ENCODE measurements at places on chromosomes 6 and 20.

- DNase-seq: no peak
These were observed 241.5 kb upstream of the RNF24 start for GRCh38 chr20:4256874-4257273.

GRCh38 chr6:18412068-18412467, 24.9 kb downstream of the RNF144B start:
- DNase-seq: no peak

GRCh38 chr6:117613920-117614560, 11.7 kb upstream of the GOPC start:
- DNase-seq: no peak

- no peak for DNase-seq
These were observed 182.7 kb downstream of the TAF4 start for GRCh38 chr20:61882716-61883615.

DNA sequence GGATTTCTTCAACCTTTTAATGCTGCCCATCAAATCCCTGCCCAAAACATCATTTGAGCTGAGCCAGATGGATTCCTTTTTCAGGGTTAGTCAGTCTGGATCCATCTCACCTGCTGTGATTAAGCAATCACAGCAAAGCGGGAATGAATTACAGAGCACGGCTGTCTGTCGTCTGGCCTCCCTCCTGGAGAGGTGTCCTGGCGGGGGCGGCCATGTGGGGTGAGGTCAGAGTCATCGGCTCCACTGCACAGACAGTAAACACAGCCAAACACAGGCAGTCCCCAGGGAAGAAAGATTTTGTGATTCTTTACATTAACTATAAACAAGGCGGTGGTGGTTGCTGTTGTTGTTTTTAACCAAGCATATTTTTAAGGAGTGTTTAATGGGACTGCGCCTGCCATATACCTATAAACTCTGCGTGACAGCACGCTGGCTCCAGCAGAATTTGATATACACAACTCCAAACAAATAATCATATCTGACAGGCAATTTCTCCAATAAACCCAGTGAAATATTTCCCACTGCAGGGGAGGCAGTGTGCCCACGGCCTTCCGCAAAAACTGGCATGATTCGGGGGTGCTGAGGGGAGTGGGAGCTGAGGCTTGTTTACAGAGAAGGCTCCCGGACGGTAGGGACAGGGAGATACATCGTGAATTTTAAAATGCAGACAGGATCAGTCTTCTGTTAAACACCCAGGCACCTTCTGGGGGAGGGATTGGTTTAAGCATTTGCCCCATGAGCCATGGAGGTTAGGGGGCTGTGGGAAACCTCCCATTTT, 232.0 kb upstream of the PMEPA1 start:
- no peak for DNase-seq

DNA sequence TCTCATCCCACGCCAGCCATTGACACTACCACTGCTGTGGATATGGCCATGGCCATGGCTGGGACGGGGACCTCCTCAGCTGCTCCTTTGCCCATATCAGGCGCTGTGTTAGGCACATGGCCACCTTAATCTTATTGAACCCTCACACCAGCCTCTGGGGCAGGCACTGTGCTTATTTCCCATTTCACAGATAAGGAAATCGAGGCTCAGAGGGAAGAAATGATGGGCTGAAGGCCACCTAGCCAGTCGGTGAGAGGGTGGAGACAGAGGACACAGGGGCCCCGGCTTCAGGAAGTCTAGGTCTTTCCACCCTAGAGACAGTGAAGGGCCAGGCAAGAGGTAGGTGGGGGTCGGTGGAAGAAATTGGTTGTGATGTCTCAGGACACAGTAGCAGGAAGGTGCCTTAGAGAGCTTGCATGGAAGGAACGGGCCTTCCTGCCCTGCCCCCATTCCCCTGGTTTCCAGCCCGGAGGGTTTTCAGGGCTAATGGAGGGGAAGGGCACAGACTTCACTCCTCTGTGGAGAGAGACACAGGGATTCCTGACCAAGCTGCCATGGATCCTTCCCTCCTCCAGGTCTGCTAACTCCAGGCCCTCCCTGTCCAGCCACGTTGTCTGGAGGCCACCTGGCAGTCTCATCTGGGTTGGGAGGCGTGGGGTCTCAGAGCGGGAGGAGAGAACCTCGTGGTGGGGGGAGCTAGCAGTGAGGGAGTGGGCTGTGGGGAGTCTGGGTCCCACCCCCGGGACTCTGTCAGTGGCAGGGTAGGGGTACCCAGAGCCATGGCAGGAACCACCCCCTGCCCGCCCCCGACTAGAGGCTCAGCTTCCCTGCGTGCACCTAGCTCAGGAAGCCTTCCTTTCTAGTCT, 120.4 kb downstream of the VEGFA start:
- DNase-seq: no peak

- DNase-seq: no peak
These were observed 18.2 kb downstream of the FOXF2 start for GRCh38 chr6:1407499-1407990.

- peak; percentile 26 for DNase-seq
These were observed 46.1 kb downstream of the CHD6 start for GRCh38 chr20:41572010-41572572.

DNA sequence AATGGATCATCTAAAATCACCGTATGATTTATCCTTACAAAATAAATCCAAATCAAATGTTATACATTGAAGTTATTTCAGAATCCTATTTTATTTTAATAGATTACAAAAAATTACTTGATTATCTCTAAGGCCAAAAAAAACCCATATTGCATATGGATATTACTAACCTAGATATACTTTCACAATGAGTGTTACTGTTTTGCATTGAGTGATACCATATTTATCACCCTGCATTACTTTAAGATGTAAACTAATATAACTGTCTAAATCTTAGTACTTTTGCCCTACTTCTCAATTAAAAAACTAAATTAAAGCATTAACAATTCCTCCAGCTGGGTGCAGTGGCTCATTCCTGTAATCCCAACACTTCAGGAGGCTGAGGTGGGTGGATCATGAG, 11.1 kb downstream of the PPIL4 start:
- no peak for DNase-seq

- DNase-seq: no peak
These were observed 20.7 kb upstream of the ASIP start for GRCh38 chr20:34220561-34220960.

DNA sequence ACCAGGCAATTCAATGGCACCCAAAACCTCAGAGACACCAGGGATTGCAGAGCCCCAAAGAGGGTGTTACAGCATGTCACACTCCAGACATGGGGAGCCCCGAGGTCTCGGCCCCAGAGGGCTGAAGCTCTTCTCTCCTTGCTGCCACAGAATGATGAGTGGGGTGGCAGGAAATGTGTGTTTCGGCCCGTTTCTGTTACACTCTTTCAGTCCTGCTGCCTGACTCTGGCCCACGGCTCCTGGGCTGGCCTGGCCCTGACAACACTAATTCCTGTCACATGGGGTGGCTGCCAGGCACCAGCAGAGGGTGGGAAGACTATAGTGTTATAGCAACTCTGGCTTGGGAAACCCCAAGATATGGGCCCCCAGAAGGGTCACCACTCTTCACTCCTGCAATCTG, 183.6 kb downstream of the KHDRBS2 start:
- no peak for DNase-seq

DNA sequence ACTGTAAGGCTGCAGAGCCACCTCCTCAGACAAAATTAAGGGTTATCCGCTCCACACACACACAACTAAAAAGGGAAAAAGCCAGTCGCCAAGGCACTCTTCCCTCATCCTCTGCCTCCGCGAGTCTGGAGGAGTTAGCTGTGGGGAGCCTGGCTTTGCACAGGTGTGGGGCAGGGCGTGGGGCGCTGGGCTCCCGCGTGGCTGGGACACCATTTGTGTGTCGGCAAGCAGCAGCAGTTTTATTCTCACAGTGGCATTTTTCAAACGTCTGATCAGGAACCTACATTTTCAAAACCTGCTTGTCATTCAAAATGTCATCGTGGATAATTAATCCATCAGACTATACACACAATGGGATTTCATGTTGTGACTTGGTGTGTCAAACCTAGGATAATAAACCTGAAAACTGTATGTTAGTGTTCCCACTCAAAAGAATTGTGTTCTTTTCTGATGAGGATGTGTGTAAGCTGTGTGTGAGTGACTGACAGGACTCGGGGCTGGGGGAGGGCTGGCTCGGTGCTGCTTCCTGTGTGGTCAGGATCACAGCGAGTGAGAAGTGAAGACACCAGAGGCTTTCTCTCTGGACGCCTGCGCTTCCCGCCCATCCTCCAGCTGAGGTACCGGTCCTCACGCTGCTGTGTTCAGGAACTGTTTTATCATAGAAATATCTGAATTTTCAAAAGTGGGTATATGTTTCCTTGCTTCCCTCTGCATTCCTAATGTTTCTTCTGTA, 83.1 kb downstream of the IRF4 start:
- no peak for DNase-seq

DNA sequence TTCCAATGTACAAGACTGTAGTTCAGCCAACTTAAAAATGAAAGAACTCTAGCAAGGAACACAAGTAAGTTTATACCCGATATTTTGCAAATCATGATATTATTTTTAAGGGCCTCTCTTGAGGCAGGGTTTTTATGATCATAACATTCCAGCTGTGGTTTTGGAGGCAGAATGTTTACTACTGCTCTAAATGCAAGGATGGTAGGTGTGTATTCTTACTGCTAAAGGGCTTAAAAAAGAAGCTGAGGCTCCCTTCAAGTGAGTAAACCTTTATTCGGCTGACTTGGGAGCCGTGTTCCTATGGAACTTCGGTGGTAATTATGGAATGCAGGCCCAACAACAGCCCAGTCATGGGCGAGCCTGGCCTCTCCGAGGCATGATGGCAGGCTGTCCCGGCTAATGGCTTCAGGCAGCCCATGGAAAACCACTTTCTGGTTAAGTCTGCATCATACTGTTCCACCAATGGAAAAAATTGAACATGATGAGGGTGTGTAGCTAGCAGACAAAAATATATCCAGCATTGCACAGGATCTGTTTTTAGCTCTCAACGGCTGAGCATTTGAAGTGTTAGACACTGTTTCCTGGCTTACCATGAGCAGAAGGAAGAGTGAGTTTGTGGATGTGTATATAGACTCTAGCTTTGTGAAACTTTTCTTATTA, 111.5 kb downstream of the TIAM2 start:
- DNase-seq: no peak

- no peak for DNase-seq
These were observed at the start of gene GGTLC1 for GRCh38 chr20:23988561-23988960. Gene GGTLC1, minus strand, starts transcription at chr20:23988779. Its CDS starts 2,168 bp downstream, at chr20:23986611.

- DNase-seq: no peak
These were observed 167.4 kb upstream of the OLIG3 start for GRCh38 chr6:137661601-137662000.

DNA sequence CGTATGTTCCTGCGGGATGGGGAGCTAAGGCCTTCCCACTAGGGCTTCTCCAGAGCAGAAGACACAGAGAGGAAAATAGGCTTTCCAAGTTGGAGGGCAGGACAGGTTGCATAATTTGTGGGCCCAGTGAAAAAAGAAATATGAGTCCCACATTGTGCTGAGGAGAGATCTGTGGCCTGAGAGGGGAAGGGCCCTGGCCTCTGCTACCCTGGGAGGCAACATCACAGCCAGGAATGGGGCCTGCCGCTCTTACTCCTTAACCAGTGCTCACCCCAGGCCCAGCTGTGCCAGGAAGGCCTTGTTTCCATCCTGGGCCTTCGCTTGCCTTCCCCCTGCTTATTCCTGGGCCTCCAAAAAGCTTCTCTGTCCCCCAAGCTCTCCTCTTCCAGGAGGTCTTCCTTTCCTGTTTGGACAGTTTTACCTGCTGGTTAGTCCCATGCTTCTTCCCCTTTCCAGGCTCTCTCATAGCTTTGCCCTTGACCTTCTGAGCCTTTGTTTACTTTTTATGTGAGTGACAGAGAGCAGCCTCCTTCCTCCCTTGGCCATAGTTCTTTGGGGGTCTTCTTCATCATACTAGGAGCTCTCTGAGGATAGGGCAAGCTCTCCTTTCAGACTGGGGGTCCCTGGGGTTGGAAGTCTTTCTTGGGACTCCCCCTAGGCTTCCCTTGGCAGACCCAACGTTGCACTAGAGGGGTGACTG, 26.2 kb upstream of the VEGFA start:
- DNase-seq: no peak

DNA sequence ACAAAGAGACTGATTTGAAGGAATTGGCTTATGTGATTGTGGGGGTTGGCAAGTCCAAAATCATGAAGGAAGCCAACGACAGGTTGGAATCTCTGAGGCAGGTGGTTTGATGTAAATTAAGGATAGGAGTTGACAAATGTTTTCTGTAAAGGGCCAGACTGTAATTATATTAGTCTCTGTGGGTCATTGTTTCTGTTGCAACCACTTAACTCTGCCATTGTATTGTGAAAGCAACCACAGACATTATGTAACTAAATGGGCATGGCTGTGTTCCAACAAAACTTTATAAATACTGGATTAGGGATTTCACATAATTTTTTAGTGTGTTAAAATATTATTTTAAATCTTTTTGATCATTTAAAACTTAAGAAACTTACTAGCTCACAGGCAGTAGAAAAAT, 199.2 kb upstream of the MYLIP start:
- DNase-seq: no peak

GRCh38 chr20:16104783-16105182, 468.5 kb downstream of the KIF16B start:
- DNase-seq: no peak

DNA sequence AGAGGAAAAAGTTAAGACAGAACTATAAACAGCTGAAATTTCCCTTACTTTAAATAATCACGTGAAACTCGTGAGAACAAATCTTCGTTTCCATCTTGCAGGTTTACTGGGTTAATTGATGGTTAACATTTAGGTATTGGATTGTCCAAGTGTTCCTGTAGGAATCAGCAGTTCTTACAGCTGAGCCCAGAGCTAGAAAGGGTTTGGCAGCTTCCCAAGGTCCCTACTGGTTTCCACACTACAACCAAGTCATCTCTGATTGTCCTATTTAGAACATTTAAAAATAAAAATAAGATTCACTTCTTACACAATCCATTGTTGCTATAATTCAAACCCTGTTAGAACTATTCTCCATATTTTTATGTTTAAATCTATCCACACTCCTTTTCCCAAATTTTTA, 15.8 kb downstream of the MPC1 start:
- no peak for DNase-seq

DNA sequence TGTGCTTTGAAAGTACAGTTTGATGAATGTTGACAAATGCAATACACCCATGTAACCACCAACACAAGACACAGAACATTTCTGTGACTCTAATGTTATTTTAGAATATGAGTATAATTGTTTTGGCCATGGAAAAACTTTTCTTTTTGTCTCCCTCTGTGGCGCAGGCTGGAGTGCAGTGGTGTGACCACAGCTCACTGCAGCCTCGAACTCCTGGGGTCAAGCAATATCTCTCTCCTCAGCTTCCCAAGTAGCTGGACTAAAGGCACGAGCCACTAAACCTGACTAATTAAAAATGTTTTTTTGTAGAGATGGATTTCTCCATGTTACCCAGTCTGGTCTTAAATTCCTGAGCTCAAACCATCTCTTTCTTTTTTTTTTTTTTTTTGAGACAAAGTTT, 20.3 kb upstream of the BCAS4 start:
- no peak for DNase-seq

- no peak for DNase-seq
These were observed 84.6 kb downstream of the ELOVL4 start for GRCh38 chr6:79862711-79863110.

- DNase-seq: no peak
These were observed 97.5 kb downstream of the GMDS start for GRCh38 chr6:2147766-2148448.

- DNase-seq: no peak
These were observed 178.4 kb downstream of the MRPL14 start for GRCh38 chr6:43948527-43949485.

- peak; percentile 78 for DNase-seq
These were observed 256 bp upstream of the OVOL2 start for GRCh38 chr20:18057994-18058349.

- no peak for DNase-seq
These were observed 25.4 kb downstream of the DOP1A start for GRCh38 chr6:83092756-83093399.
